ENCODE measurements at places on chromosomes 11 and 22.

DNA sequence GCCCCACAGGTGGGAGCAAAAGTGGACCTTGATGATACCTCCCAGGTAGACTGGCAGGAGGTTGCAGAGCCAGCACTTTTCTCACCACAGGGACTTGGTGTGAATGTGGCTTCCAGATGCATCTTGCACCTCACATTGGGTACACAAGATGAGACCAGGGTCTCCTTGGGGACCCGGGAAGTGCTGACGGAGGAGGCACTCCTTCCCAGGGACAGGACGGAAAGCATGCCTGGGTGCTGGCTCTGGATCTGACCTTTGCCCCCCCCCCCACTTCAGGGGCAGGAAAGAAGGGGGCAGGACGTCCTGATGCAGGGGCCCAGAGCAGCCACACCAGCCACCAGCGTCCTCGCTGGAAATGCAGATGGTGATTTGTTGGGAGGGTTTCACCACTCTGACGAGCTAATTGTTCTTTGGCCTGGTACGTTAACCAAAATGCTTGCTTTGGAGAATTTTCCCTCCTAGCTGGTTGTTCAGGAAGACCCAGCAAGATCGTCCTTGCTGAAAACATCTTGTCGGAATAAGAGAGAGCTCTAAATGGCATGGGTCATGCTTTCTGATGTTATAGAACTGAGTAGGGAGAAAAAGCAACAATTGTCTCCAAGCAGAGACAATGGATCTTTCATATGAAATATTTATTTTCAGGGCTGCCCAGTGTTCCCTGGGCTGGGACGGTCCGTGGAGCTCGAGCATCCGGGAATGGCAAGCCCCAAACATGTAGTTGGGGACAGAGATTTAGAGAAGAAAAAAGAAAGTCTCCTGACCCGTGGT is 74.4 kb upstream of the PPARA start:
- no peak for DNase-seq

GRCh38 chr11:64659417-64660144 is 63.4 kb downstream of the NRXN2 start:
- peak; percentile 95 for DNase-seq

DNA sequence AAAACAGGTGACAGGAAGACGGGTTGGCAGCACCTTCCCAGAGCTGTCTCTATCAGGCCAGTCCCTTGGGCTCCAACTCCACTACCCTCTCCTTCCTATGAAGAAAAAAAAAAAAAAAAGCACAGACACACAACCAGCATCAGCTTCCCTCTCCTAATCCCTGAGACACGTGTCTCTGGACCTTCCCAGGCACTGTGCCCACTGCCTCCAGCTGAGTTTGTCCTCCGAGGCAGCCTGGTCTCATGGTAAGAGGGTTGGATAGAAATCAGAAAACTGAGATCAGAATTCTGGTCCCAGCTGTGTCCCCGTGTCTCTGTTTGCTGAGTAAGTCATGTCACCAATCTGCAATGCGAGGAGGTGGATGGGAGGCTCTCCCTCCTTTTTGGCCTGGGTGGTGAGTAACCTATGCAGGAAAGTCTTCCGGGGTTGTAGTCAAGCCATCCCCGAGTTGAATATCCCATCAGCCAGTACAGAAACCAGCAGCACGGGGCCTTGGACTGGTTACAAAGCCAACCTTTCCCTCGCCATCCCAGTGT is 193.7 kb upstream of the TBCEL start:
- peak; percentile 15 for DNase-seq

DNA sequence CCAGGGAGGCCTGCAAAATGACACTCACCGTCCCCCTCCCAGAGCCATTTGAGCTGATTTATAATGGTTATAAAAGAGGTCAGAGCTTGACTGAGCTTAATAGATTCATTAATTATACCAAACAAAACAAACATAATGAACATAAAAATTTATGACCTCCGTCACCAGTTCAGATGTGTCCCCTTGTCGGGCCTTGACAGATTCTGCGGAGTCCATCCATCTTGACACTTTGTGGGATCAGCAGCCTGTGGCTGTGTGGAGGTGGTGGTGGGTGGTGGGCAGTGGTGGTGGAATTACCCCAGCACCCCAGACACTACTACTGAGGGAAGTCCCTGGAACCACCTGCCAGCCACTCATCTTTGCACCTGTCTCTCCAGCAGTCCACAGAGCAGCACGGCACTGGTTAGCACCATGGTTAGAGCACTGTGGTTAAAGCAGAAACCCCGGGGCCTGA is 83.5 kb downstream of the DSCAML1 start:
- DNase-seq: no peak

DNA sequence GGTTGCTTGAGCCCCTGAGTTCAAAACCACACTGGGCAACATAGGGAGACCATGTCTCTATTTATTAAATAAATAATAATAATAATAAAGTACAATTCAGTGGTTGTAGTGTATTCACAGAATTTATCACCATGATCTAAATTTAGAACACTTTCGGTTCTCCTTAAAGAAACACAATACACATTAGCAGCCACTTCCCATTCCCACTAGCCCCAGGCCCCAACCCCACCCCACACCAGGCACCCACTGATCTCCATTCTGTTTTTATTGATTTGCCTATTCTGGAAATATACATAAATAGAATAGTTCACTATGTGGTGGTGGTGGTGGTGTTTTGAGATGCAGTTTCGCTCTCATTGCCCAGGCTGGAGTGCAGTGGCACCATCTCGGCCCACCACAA is 45.7 kb downstream of the BCL2L13 start:
- DNase-seq: no peak

DNA sequence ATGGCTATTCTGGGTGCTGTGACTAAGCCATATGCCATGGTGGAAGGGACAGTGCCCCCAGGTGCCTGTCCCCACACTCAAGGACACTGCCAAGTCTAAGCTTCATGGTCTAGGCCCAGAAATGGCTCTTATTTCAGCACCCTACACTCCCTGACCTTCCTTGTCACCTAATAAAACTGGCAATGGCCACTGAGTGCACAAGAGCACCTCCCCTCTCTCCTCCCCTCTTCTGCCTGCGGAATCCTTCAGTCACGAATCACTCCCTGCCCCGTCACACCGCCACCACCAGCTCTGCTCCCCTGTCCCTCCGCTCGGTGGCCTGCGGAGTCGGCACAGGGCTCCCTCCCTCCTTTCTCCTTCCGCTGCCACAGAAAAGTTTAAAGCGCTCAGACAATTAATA is 19.0 kb upstream of the LMO1 start:
- DNase-seq: no peak

DNA sequence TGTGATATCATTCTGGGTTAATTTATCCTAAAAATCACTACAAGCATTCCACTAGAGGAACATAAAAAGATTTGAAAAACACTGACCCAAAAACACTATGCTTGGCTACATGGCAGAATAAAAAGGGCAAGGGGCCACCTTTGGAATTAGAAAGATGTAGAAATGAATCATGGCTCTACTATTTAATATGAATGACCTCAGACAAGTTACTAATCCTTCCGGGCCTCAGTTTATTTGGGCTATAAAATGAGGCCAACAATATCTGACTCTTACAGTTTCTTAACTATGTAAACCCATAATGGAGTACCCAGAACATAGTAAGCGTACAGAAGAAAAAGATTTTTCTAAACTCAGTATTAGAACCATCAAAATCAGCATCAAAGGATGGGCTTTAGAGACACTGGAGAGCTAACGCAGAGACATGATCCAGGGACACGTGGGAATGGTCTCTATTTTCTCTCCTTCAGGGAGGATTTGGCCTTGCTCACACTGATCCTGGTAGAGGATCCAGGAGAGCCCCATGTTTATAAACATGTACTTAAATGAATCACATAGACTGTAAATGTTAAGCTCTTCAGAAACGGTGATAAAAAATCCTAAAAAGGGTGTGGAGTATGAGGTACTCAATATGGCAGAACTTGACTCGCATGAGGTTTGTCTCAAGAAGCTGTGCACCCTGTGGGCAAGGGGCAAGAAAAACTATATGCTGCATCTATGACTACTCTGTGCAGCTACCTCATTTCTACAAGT is 288.4 kb upstream of the PITPNB start:
- DNase-seq: no peak

DNA sequence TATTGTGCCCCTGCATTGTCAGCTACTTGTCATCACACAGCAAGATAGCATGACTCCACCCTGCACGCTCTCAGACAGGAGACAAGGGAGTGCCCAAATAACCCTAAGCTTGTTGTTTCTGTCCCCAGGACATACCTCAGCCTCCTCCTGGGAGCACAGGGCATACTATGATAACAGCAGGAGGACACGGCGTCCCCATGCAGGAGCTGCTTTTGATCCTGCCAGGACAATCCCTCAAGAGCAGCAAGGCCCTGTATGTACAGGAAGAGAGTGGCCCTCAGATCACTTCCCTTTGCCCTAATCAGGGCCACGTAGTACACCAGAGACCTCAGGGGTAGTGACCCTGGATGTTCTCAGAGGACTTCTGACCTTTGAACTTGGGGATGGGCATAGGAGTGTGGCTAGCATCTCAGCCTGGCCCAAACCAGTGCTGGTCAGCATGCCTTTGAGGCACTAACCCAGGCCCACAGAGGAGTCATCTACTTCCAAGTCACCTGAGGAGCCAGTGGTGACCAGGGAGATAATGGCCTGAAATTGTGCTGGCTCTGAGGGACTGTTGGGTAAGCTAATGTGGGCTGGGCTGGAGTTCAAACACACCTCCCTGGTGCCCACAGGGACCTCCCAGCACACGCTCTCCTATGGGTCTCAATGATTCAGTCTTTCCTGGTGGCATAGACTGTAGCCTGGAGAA is 9.2 kb downstream of the APOA4 start:
- DNase-seq: no peak

- peak; percentile 87 for DNase-seq
Measured at GRCh38 chr22:29387921-29388758, at the start of gene AP1B1. Gene AP1B1, minus strand, starts transcription at chr22:29388570. Its CDS starts 21,327 bp downstream, at chr22:29367243.

DNA sequence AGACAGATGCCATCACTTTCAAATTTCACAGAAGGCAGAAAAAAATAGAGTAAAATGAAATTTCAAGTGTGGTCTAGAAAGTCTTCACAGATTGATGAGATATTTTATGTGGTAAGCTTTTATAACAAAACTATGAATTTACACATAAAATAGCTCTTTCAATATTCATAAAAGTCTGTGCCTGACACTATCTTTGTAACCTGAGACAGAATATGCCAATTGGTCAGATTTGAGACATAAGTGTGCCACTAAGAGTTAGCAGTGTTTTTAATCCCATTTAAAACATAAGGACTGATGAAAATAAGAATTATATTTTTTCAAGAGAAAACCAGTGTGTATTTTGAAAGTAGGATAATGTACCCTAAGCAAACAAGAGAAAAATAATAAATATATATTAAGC is 769.5 kb upstream of the LUZP2 start:
- no peak for DNase-seq

GRCh38 chr11:1117992-1118391 is 39.8 kb upstream of the MUC5AC start:
- no peak for DNase-seq

DNA sequence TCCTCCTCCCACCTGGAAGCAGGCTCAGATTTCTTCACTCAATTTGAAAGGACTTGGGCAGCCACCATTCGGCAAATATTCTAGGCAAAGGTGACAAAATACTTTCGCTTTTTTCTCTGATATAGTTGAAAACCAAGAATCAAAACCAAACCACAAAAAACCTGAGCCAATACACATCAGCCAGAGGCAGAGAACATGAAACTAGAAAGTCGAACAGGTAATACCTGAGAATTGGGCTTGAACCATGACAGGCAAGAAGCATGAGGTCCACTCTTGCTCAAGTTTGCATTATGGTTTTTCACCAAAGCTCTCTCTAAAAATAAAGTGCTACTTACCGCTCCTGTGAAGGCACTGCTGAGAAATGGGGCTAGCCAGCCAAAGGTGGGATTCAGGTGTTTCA is 26.2 kb upstream of the LDLRAD3 start:
- no peak for DNase-seq

DNA sequence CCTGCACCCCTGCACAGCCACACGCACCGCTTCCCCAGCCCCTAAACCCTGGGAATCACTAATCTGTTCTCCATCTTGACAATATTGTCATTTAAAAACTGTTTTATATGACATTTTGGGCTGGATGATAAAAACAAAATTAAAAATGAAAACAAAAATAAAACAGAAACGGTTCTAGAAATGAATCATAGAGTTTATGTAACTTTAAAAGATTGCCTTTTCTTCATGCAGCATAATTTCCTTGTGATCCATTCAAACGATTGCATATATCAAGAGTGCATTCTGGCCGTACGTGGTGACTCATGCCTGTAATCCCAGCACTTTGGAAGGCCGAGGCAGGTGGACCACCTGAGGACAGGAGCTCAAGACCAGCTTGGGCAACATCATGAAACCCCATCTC is 6.6 kb upstream of the FAM118A start:
- DNase-seq: no peak

- DNase-seq: peak; percentile 31
Measured at GRCh38 chr11:35539256-35539655, 13.8 kb upstream of the PAMR1 start.

- DNase-seq: no peak
Measured at GRCh38 chr11:130778705-130779104, 137.6 kb downstream of the SNX19 start.

- no peak for DNase-seq
Measured at GRCh38 chr22:28819253-28820096, 19.1 kb upstream of the XBP1 start.

DNA sequence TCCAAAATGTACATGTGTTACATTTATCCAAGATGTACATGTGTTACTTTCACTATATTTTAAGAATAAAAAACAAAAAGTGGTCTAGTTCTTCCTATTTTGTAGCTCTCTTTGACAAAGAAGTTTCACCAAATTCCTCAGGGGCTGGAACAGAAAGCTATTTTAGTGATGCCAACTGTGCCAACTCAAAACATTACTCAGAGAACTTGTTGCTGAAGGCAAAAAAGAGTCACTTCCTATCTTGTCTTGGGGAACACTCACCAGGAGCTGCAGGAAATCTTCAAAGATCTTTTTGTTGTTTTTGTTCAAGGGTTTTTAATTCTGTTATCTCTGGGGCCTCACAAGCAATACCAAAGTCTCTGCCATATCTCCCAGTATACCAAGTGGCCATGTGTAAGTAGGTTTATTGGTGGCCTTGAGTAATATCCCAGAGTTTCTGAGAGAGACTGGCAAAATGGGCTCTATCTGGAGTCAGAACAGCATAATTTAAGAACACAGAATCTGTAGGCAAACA is 13.6 kb upstream of the EED start:
- peak; percentile 66 for DNase-seq

GRCh38 chr11:127252321-127252720 is 251.8 kb upstream of the KIRREL3 start:
- DNase-seq: peak; percentile 5

Measured in RPMI7951 (cell line).